ENCODE measurements at places on chromosomes 5 and 9.
A peak's percentile ranks its signal among the peaks of the same experiment; 100 is the strongest.

DNA sequence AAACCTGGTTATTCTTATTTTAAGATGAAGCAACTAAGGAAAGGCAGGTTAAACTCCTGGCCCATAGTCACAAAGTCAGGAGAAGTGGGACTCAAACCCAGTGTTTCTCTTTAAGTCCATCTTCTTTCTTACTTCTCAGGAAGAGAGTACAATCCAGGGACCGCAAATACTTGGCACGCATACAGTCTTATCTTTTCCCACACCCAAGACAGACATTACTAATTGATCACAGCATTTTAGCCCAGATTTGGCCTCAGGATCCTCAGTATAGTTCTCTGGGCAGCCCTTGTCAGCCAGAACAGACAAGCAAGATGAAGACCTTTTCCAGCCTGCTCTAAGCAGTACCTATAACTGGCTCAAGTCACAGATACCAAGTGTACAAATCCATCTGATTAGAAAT lies 125.5 kb upstream of the RAI14 start:
- DNase-seq, result no peak

DNA sequence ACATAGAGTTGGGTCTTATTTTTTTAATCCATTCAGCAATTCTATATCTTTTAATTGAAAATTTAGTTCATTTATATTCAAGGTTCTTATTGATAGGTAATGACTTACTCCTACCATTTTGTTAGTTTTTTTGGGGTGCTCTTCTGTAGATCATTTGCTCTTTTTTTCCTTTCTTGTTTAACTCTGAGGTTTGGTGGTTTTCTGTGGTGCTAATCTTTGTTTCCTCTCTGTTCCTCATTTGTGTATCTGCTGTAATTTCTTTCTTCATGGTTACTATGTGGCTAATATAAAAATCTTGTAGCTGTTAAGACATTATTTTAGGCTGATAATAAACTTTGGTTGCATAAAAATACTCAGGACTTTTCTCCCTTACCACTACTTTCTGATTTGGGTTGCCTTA lies 181.6 kb upstream of the DMRTA1 start:
- DNase-seq, result no peak

DNA sequence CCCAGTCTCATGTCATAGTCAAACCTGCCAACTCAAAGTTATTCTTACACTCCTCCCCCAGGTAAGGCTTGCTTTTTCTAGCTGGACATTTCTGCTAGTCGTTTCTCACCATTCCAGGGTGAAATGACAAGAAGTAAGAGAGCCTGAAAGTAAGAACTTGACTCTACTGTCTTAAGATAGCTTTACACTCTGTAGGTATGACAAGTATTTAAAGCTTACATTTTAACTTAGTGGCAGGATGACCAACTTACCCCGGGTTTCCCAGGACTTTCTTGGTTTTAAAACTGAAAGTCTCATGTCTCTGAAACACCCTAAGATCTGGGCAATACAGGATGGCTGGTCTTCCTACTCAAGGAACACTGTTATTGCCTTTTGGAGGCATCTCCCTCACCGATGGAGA lies 67.5 kb upstream of the PIK3R1 start:
- no peak for DNase-seq

DNA sequence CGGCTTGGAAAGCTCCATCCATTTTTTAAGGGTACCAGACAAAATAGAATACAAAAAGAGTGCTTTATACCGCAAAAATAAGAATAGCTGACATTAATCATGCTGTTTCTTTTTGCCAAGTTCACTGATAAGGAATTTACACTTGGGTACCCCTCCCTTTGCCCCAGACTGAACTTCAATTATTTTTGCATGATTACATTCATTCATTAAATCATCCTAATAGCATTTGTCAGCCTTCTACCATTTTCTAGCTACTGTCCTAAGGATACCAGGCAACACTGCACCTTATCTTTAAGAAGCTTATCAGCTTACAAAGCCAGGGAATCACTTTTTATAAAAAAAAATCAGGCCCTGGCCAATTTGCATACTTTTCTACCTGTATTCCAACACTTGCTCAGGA lies 48.4 kb downstream of the YIPF5 start:
- no peak for DNase-seq

DNA sequence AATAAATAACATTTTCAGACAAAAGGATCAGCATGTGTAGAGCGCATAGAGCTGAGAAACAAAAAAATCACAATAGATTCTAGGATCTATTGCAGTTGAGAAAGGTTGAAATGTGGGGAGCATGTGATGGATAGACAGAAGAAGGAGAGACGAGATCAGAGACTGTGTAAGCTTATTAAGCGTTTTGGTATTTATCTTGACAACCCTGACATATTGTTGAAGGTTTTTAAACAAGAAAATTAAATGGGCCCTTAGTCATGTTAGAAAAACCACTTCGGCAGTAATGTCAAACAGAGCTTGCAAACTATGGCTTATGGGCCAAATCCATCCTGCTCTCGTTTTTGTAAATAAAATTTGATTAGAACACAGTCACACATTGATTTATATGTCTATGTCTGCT lies 200.5 kb upstream of the KLF4 start:
- no peak for DNase-seq

DNA sequence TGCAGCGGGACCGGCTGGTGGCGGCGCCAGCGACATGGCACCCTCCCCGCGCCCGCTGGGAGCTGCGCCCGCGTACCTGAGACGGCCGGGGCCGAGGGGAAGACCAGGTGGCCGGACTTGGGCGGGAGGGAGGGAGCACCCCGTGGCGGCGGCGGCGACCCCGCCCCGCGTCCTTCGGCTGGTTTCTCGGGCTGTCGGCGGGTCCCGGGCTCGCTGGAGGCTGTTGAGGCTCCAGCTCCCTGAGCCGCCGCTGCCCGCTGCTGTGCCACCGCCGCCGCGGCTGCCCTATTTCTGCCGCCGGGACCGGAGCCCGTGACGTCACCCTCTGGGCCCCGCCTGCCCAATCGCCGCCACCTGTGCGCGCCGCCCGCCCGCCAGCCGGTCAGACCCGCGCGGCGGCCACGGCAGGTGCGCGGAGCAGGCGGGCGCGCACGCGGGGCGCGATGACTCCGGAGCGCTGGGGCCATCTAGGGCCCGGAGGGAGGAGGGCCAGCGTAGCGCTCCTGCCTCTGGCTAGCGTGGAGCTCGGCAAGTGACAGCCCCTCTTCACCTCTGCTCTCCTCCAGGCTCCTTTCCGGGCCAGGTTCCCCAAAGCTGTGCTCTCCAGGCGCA lies at the start of gene FSTL4:
TSS of gene FSTL4 (minus strand) at position 293 of the 612 bp plus-strand sequence.
- no peak for DNase-seq

GRCh38 chr5:146400201-146400600 lies 46.9 kb upstream of the TCERG1 start:
- DNase-seq, result no peak

- no peak for DNase-seq
Measured at GRCh38 chr9:68760674-68761333, 55.8 kb downstream of the PIP5K1B start.

DNA sequence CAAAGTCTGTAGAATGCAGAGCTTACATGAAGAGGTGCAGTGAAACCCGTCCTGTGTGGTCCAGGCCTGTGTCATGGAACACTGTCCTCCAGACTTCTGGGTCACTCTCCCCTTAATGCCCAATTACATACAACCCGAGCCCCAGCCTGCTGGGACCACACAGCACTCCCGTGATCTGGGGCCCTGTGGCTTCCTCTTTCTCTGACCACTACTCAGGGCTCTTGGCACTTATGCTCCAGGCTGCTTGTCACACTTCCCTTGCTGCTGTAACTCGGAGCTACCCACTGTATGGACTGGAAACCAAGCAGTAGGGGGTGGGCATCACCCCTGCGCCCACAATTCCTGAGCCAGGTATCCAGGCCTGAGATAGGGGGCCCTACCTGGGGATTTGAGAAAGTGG lies 10.3 kb upstream of the IL3 start:
- no peak for DNase-seq

GRCh38 chr9:133701981-133702797 lies 36.0 kb downstream of the SARDH start:
- DNase-seq, result peak; percentile 64

GRCh38 chr9:107547772-107548297 lies 58.3 kb upstream of the KLF4 start:
- DNase-seq, result no peak

- no peak for DNase-seq
Measured at GRCh38 chr5:120988491-120988890, 524.4 kb downstream of the PRR16 start.

DNA sequence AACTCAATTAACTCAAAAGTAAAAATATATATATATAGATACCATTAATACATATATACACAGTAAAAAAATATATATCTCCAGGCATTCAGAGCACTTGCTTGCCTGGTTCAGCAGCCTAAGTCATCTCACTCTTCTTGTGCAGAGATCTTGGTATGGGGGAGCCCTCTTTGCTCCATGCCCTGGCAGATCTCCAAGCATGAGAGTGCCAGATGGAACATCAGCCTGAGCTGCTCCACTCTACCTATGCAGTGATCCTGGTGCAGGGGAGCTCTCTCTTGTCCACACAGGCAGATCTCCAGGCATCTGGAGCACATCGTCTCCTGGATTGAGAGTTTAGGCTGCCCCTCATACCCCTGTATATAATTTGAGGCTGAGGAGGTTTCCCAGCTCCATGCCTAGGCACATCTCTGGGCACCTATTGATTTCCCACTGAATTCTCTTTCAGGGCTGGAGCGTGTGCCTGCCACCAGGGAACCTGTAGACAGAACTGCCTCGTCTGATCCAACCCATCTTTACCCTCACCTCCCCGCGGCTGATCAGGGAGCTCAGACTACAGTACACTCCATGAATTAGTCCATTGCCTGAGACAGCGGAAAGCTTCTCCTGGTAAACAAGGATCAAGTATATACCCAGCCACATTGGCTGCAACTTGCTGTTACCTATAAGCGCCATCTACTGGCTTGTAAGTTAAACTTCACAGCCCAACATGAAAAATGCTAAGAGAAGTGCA lies 342.4 kb upstream of the GRIA1 start:
- no peak for DNase-seq

DNA sequence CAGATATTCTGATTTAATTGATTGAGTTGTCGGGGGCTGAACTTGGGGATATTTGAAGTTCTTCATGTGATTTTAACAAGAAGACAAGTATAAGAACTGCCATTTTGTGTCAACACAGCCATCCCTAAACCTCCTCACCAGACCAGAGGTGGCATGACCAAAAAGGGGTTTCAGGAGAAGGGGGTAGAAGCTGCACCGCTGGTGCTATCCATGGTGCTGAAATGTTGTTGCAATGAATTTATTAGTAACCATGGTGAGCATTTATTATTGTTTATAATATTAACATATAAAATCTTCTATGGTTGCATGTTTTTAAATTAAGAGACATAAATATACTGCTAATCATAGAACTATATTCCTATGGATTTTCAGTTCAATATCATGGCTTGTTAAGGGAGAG lies 72.3 kb downstream of the GNA14 start:
- no peak for DNase-seq

DNA sequence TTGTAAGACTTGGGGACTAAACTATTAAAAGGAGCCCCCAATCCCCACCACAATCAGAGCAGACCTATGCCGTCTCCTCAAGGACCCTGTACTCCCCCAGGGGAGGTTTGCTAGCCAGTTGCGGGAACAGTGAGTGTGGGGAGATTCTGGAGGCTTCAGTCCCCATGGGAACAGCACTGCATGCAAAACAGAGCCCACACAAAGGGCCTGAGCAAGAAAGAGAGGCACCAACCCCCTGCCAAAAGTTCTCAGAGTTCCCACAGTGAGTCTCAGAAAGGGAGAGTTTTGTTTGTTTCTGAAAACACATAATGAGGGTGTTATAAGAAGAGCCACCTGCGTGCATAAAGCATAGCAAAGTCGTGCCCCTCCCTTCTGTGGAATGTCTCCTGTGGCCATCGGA lies 56.6 kb downstream of the CFAP90 start:
- no peak for DNase-seq

DNA sequence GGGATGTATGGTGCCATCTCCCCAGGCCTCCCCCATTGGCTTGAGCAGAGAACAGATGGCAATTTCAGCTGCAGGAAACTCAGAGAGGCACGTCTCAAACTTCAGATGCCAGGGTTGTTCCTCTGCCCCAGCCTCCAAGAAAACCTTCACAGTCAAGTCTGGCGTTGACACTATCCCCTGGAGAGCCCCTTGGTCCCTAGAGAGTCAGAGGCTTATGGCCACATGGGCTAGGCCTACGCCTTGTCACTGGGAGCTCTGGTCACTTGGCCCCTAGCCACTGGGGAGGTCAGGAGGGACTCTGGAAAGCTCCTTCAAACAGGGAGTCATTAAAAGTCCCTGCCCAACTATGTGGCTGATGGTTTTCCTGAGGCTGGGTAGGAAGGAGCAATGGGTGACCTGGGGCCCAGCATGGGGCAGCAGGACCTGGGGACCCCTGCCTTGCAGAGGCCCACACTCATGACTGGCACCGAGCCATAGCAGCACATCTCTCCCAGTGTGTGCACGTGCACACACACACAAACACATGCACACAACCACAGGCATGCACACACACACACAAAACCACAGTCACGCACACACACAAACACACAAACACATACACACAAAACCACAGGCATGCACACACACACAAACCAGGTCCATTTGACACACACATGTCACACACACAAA lies 144.2 kb downstream of the GADD45G start:
- DNase-seq, result no peak

GRCh38 chr9:127452691-127453090 lies 1.4 kb downstream of the LRSAM1 start:
- DNase-seq, result no peak

GRCh38 chr9:14322211-14323082 lies 8.5 kb upstream of the NFIB start:
- DNase-seq, result peak; percentile 76

GRCh38 chr5:80747922-80748321 lies 93.1 kb upstream of the DHFR start:
- DNase-seq, result no peak

All from activated naive CD4-positive, alpha-beta T cell treated with anti-CD3 and anti-CD28 coated beads, Interleukin-2, amount 50 U/mL, for 72 hours (primary cell).